Ovary (tissue), 10 donors: ENCODE measurements at places on chromosomes 6 and 20. TPM values are rescaled to one million over a fixed set of nuclear protein-coding genes. Genes with fewer than 3 reads are reported as not detected.

GRCh38 chr6:40802481-40802880 lies 215.3 kb upstream of the LRFN2 start:
- no peak overlapping the region for H3K27ac ChIP-seq
- DNase-seq = no peak
- no peaks in the 10 kb centered on the region for H3K4me1 ChIP-seq
- no peaks in the 10 kb centered on the region for H3K36me3 ChIP-seq
- no peak overlapping the region for H3K4me3 ChIP-seq

- no peaks in the 10 kb centered on the region for H3K27me3 ChIP-seq
- no peak for DNase-seq
- H3K36me3 ChIP-seq = no peaks in the 10 kb centered on the region
- H3K4me1 ChIP-seq = peaks cover 7% of the 10 kb centered on the region
- H3K4me3 ChIP-seq = no peak overlapping the region
- no peak overlapping the region for H3K27ac ChIP-seq
Observed at GRCh38 chr6:107563694-107564588, 74.0 kb downstream of the SOBP start.

GRCh38 chr6:99013145-99013544 lies 65.4 kb upstream of the FBXL4 start:
- DNase-seq = no peak
- no peak overlapping the region for H3K4me3 ChIP-seq
- no peaks in the 10 kb centered on the region for H3K36me3 ChIP-seq
- no peak overlapping the region for H3K27ac ChIP-seq

SALL4 gene
- total RNA-seq = not detected

VAPB gene
- 55.3 TPM for total RNA-seq
